T-cell (primary cell): ENCODE measurements at places on chromosomes 6 and 20. TPM values are rescaled to one million over a fixed set of nuclear protein-coding genes. Genes with fewer than 3 reads are reported as not detected.

DNA sequence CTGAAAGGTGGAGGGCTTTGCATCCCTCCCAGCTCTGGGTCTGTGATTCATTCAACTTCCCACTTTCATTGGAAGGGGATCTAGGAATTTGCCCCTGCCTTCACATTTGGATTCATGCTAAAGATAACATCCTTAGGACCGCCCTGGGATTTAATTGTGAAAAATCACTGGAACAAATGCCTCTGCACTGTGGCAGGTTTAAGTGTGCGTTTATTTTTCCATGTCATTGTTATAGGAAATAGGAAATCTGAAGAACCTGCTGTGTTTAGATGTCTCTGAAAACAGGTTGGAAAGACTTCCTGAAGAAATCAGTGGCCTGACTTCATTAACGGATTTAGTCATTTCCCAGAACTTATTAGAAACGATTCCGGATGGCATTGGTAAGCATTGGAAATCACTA lies 104.7 kb downstream of the LRRC1 start:
- no peaks in the 10 kb centered on the region for H3K27me3 ChIP-seq
- H3K36me3 ChIP-seq, result peaks cover 4% of the 10 kb centered on the region
- DNase-seq, result no peak
- no peak overlapping the region for H3K4me3 ChIP-seq
- no peaks in the 10 kb centered on the region for H3K4me1 ChIP-seq

LPA gene
- total RNA-seq, result 0.23 TPM

- H3K27ac ChIP-seq, result no peak overlapping the region
- peaks cover 15% of the 10 kb centered on the region for H3K4me1 ChIP-seq
- H3K27me3 ChIP-seq, result no peaks in the 10 kb centered on the region
- DNase-seq, result no peak
These were observed 23.7 kb downstream of the PLCB1 start for GRCh38 chr20:8155812-8156211.

CD109 gene
- 1.0 TPM for total RNA-seq

DNA sequence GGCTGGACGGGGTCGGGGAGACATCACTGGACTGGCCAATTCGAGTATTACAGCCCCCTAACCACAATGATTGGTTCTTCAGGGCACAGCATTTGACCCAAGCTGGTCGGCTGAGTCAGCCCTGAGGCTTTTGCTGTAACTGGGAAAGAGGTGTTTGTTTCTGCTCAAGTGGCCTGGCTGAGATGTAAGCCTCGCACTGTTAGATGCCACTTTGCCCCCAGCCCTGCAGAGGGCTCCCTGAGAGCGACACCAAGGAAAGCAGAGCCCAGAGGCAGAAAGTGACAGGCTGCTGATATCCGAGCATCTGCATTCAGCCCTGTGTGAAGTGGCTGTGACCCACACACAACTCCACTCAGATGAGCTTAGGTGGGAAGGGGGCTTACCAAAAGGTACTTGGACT lies 19.4 kb downstream of the ERGIC3 start:
- H3K4me3 ChIP-seq, result no peak overlapping the region
- no peaks in the 10 kb centered on the region for H3K4me1 ChIP-seq
- no peak for DNase-seq
- no peaks in the 10 kb centered on the region for H3K27me3 ChIP-seq

DNA sequence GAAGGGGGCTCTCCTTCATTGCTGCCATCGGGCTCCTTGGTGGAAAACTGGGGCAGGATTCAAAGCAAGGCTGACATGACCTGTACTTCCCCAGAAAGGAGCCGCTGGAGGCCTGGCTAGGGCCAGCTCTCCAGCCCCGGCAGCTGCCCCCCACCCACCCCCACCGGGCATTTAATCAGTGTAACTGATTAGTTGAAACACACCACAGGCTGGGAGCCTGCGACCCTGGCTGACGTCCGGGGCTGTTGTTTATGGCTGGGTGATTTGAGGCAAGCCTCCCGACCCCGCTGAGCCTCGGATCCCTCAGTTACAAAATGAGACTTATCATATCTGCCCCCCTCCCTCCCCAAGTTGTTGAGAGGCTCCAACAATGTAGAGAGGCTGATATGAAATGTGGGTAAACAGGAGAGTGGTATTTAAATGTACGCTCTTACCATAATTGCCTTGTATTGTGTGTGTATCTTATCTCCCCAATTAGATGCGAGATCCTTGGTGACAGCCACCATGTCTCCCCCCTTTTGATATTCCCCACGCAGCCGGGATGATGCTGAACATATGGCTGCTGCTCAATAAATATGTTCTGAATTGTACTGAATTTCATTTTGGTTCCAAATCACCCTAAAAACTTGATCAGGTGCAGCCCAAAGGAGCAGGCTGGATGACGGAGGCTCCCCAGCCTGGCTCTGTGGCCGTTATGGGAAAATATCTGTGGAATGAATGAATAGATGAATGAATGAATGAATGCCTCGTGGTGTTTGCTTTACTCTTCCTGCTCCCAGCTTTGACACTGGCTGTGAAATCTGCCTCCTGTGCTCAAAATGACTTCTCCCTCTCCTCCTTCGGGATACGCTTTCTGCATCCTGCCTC lies 31.8 kb upstream of the APCDD1L start:
- H3K27ac ChIP-seq, result no peak overlapping the region
- no peaks in the 10 kb centered on the region for H3K27me3 ChIP-seq
- H3K4me3 ChIP-seq, result no peak overlapping the region
- H3K36me3 ChIP-seq, result no peaks in the 10 kb centered on the region
- DNase-seq, result no peak

- H3K4me3 ChIP-seq, result no peak overlapping the region
- no peaks in the 10 kb centered on the region for H3K36me3 ChIP-seq
- peaks cover 6% of the 10 kb centered on the region for H3K27me3 ChIP-seq
- DNase-seq, result no peak
These were observed 63.5 kb upstream of the ASCC3 start for GRCh38 chr6:100944644-100945043.

DNA sequence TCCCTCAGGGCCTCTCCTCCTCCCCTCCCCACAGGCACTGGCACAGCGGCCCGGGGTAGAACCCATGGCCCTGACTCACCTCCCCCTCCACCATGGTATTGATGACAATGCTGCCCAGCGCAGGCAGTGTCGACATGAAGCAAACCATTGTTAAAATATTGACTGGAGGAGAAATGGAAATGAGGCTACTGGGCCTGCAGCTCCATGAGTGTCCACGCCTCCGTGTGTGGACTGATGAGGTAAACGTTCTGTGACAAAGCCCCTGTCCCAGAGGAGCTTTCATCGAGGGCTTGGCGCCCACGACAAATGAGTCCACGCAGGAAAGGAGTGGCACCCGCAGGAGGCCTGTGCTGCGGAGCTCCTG lies 402.7 kb downstream of the TAF4 start:
- H3K27me3 ChIP-seq, result no peaks in the 10 kb centered on the region
- H3K36me3 ChIP-seq, result no peaks in the 10 kb centered on the region
- no peaks in the 10 kb centered on the region for H3K4me1 ChIP-seq
- H3K27ac ChIP-seq, result no peak overlapping the region
- DNase-seq, result no peak

DNA sequence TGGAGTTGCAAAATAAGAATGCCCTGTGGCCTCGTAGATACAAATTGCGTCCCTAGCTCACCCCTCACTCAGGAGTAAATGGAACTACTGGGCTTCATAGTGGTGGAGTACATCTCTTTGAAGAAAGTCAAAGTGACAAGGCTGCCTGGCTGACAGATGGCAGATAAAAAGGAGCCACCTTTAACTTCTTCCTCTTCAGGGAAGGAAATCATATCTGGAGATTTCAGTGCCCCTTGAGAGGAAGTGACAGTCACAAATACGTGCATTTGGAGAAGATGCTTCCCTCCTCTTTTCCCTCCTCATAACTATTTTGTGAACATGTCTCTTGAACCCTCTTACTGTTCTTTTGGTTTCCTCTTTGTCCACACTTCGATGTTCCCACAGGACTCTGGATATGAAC lies 43.2 kb downstream of the PPP1R3G start:
- no peak for DNase-seq
- no peaks in the 10 kb centered on the region for H3K27me3 ChIP-seq
- no peaks in the 10 kb centered on the region for H3K36me3 ChIP-seq

OLIG3 gene
- not detected for total RNA-seq

C20orf144 gene
- 0.26 TPM for total RNA-seq

TGM3 gene
- total RNA-seq, result not detected

CLIC5 gene
- total RNA-seq, result 7.1 TPM

GRCh38 chr6:160030103-160030502 lies 61.2 kb downstream of the IGF2R start:
- no peak overlapping the region for H3K27ac ChIP-seq
- no peaks in the 10 kb centered on the region for H3K27me3 ChIP-seq
- no peak overlapping the region for H3K4me3 ChIP-seq

DPPA5 gene
- not detected for total RNA-seq

HLA-F gene
- 854 TPM for total RNA-seq

DNA sequence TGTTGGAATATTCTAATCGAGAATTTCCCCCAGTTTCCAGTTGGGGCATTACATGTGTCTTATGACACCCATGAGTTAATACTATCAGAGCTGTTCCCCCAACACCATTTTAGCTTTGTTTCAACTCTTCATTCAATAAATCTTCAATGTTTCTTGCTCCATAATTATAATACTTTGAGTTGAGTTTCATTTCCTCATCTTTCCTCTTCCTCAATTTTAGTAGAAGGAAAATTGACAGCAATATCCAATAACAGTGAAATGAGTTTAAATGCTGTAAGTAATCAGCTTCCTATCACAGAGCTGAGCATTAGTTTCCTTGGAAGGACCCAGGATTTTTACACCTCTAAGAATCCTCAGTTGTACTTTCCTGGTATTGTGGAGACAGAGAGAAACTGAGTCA lies 1.0 kb upstream of the STMND1 start:
- peaks cover 7% of the 10 kb centered on the region for H3K4me1 ChIP-seq
- H3K27ac ChIP-seq, result no peak overlapping the region
- no peaks in the 10 kb centered on the region for H3K36me3 ChIP-seq
- H3K27me3 ChIP-seq, result peaks cover 29% of the 10 kb centered on the region
- no peak for DNase-seq

- no peaks in the 10 kb centered on the region for H3K4me1 ChIP-seq
- no peak for DNase-seq
- no peak overlapping the region for H3K27ac ChIP-seq
These were observed 914.7 kb upstream of the CITED2 start for GRCh38 chr6:140289186-140289585.

DNA sequence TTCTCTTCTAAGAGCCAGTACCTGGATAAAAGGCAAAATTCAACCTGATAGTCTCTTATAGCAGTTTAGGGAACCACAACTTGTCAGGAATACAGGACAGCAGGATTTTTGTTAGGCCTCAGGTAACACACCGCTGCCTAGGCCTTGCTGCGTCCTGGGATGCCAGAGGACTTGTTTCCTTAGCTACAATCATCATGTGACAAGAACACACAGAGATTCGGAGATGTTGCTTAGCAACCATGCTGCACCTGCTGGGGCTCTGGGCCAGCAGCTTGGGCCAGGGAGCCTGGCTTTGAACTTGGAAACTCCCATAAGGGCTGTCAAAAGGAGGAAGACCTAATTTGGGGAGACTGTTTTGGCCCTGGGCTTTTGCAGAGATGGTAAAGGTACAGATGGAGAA lies 36.1 kb upstream of the CHD6 start:
- no peak for DNase-seq
- no peak overlapping the region for H3K27ac ChIP-seq
- no peak overlapping the region for H3K4me3 ChIP-seq
- H3K27me3 ChIP-seq, result no peaks in the 10 kb centered on the region
- H3K4me1 ChIP-seq, result no peaks in the 10 kb centered on the region

DNA sequence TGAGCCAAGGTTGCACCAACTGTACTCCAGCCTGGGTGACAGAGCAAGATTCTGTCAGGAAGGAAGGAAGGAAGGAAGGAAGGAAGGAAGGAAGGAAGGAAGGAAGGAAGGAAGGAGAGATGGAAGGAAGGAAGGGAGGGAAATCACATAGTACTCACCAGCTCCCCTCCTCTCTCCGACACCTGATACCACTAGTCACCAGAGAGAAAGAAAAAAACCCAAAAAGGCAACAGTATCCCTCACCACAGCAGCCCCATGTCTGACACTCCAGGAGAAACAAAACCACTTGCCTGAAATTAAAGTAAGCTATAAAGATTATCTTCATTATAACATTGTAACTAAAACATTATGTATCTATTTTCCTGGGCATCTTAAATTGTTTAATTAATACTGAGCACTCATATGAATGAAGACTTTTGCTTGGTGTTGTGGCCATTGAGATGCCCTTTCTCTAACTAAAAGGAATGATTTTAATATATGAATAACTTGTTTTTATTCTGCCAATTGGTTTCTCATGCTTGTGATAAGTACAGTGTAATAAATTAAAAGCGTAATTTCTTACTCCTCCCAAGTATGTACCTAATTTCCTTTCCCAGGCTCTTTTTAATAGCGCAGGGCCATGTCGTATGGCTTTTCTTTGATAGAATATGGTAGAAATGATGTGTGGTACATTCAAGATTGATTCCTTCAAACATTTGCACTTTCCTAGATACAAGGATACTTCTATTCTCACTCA lies 390.0 kb downstream of the MMUT start:
- DNase-seq, result no peak
- no peak overlapping the region for H3K27ac ChIP-seq
- no peak overlapping the region for H3K4me3 ChIP-seq
- H3K27me3 ChIP-seq, result no peaks in the 10 kb centered on the region
- no peaks in the 10 kb centered on the region for H3K4me1 ChIP-seq

DNA sequence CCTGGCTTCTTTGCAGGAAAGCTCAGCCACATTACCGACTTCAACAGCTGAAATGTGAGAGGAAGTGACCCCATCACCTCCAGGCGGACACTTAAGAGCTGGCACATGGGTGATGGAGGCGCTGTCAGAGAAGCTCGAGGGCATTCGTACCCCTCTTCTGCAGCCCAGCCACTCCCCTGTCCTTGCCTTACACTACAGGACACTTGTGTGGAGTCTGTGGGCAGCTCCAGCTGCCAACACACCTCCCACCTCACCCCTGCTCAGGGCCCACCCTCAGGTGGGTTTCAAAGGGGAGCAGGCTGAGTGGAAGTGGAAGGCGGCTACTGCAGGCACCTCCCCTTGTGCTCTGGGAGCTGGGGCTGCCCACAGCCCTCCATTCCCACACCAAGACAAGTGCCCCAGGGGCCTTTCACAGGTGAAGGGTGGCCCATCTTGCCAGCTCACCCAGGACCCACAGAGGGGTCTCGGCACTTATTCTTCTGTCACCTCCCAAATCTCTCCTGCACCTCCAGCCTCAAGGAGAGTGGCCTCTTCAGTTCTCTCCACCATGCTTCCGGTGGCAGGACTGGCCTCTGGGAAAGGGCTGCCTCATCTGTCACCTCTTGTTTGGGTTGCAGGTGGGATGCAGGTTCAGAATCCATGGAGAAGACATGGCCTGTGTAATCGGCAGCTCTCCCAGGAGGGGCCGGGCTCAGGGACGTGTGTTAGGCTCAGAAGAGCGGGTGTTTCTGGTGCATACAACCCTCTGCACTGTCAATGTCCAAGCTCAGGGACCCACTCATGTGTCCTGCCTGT lies 49.8 kb downstream of the IRF4 start:
- no peaks in the 10 kb centered on the region for H3K36me3 ChIP-seq
- DNase-seq, result no peak
- H3K27me3 ChIP-seq, result peaks cover 5% of the 10 kb centered on the region
- H3K4me1 ChIP-seq, result peaks cover 29% of the 10 kb centered on the region
- no peak overlapping the region for H3K4me3 ChIP-seq
